ENCODE measurements at places on chromosomes 6 and 20.

- no peak for DNase-seq
Observed at GRCh38 chr20:32437391-32438074, 79.4 kb downstream of the ASXL1 start.

DNA sequence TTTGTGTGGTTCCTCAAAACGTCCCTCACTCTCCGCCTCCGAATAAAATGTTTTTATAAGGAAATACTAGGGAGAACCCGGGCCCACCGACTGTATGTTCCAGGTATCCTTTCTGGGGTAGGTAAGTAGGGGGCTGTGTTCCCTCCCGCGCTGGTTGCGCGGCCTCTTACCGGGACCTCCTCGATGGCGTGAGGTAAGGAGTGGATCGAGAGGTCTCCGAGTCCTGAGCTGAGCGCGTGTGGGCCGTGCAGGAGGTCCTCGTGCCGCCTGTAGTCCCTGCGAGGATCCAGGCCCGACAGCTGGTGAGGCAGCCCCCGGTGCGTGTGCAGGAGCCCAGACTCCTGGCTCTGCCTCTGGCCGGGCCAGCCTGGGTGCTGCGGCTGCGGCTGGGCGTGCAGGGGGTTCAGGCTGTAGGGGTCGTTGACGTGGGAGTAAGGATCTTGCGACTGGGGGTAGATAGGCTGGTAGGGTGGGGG, 5.1 kb downstream of the TFAP2A start:
- DNase-seq = no peak

DNA sequence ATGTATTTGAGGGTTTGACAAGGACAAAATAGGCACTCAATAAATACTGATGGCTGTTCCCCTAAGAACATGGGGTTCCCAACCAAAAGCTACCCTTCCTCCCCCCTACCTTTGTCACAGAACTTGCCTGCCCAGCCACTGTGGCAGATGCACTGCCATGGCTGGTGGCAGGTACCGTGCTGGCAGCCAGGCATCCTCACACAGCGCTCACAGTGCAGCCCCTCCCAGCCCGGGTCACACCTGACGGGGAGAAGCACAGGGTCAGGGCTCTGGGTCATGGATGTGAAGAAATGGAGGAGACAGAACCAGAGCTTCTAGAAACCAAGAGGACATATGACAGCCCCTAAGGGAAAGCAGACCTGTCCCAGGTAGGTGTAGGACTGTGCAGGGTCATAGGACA, 2.5 kb downstream of the DLK2 start:
- no peak for DNase-seq

DNA sequence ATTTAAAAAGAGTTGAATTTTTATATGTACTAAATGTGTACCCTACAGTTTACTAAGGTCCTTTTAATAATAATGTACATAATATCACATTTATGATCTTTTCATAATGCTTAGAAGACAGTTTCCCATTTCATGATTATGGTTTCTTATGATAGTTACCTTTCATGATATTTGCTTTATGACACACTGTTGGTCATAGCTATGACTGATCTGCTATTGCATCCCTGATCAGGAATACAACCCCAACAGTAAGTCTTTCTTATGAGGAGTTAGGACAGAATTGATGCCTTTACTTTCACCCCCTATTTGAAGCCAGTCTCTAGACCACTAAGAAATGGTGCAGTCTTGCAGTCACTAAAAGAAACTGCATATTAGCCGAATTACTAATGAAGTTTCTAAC, 31.0 kb downstream of the LCA5 start:
- no peak for DNase-seq

- no peak for DNase-seq
Observed at GRCh38 chr6:136989571-136990241, 55.1 kb downstream of the IL20RA start.

GRCh38 chr6:124203812-124204167, 400.1 kb downstream of the NKAIN2 start:
- no peak for DNase-seq

DNA sequence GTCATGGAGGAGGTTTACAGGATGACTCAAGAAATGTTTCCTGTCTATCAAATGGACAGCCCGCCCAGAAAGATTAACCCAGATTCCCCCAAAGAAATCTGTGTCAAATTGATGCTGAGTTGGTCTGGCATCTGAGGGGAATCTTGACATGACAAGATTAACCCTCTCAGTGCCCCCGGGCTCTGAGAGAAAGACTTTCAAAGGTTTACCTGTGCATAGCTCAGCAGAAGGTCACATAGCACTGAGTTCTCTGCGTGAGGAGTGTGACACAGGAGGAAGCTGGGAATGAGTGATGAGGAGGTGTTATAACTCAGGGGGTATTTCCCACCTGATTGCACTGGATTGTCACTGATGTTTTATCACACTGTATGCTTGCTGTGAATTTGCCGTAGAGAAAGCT, 601.2 kb downstream of the DHX35 start:
- no peak for DNase-seq

GRCh38 chr20:49112596-49113274, 66.6 kb downstream of the CSE1L start:
- no peak for DNase-seq

- no peak for DNase-seq
Observed at GRCh38 chr20:60822699-60823607, 429.1 kb upstream of the CDH4 start.

DNA sequence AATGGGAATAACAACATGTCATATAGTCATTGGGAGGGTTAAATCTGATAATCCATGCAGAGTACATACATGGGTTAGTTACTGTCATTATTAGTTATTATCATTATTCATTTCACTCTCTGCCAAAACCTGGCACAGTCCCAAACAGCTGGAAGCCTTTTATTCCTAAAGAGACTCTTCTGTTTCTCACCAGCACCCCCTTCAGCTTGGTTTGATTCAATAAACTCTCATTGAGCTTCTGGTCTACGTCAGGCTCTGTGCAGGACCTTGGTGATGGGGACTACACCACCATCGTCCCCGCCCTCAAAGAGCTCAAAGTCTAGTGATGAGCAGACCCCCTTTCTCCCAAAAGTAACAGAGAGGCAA, 2.3 kb downstream of the KCNK15 start:
- no peak for DNase-seq

GRCh38 chr6:135254471-135254870, 73.4 kb downstream of the MYB start:
- no peak for DNase-seq

GRCh38 chr6:119541132-119541905, 191.8 kb upstream of the MAN1A1 start:
- DNase-seq = no peak

- no peak for DNase-seq
Observed at GRCh38 chr6:113805173-113805790, 51.9 kb upstream of the MARCKS start.

GRCh38 chr6:39681674-39682121, 43.5 kb downstream of the KIF6 start:
- DNase-seq = no peak

GRCh38 chr20:64143018-64143801, 21.0 kb upstream of the MYT1 start:
- no peak for DNase-seq

DNA sequence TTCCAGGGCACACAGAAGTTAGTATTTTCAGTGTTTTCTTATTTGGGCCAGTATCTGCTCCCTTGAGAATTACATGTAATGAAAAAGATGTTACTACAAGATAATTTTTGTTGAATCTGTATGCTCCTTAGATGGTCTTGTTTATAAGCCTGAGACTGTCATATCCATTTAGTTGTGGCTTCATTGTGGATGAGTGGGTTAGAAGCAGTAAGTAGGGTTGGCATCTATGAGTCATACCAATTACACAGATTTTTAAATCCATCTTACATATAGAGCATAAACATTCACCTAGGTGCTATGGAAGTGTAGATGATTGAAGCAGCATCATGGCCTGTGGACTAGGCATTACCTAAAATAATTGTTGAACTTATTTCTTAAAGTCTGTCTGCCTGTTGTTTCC, 13.5 kb upstream of the BAG2 start:
- DNase-seq = no peak

DNA sequence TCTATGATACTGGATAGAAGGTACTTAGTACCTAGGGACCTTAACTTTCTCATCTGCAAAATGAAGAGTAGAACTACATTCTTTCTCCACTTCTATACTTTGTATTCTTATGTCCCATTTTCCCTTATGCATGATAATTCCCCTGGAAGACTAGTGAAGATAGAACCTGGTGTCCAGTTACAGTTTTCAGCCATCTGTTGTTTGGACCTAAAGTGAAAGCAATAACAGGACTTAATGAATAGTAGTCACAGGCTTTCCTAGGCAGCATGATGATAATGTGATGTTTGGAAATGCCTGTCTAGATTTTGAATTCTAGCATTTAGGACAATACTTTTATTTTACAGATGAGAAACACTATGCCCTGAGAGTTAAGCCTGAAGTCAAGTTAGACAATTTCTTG, 153.8 kb downstream of the RIMS1 start:
- DNase-seq = no peak

DNA sequence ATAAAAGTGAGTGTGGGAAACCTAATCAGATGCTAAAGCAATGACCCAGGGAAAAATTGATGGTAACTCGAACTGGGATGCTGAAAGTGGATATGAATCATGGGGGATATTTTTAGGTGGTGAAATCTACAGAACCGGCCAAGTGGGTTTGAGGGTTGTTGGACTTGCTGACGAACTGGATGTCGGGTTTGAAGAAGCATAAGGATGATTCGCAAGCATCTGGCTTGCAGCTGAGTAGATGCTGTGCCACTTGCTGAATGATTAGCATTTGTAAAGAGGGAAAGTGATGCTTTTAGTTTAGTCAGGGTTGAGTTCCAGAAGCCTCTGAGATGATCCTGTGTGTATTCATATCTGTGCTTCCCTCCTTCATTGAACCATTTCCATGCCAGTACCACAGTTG, 54.9 kb downstream of the UBR2 start:
- DNase-seq = no peak

DNA sequence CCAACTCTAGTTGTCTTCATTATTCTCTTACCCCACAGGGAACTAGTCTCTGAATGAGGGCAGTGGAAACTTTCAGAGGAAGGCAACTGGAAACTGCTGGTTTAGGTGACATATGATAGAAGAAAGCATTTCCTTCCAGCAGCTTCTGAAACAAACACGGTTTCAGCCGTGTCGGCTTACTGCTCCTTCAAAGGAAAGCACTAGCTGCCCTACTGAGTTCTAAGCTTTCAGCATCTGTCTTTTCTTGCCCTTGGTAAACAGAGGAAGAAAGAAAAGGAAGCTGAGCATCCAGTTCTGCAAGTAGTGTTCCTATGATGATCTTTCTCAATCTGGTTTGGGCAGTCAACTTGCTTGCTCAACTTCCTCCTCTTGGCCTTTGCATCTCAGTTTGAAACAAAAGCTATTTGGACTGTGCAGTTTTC, 117.5 kb upstream of the CEP85L start:
- peak; percentile 19 for DNase-seq

DNA sequence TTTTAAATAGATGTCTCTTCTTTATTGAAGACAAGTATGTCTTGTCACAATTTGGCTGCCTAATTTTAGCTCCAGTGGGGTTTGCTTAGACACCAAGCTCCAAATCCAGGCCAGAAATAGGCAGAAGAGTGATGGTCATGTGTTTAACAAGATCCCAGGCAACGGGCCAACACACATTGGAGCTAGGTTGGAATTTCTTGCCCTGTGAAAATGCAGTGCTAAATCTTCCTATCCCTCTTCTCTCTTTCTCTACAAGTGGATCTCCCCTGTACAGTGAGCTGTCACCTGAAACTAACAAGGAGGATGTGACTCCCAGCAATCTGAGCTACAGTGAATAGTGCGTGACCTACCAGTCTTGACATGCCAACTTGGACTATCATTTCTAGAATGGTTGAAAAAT, 65.3 kb upstream of the VGLL2 start:
- DNase-seq = no peak

DNA sequence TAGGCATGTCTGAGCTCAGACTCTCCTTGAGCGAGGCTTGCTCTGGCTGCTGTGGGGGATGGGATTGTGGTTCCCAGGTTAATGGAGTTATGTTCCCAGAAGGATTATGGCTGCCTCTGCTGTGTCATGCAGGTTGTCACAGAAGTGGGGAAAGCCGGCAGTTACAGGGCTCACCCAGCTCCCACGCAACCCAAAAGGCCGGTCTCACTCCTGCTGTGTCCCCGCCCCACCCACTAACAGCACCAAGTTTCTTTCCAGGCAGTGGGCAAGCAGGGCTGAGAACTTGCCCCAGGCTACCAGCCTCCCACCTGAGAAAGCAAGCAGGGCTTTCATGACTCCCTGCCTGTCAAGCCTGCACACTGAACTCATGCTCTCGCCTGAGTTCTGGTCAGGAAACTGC, 750.5 kb downstream of the FRK start:
- no peak for DNase-seq

DNA sequence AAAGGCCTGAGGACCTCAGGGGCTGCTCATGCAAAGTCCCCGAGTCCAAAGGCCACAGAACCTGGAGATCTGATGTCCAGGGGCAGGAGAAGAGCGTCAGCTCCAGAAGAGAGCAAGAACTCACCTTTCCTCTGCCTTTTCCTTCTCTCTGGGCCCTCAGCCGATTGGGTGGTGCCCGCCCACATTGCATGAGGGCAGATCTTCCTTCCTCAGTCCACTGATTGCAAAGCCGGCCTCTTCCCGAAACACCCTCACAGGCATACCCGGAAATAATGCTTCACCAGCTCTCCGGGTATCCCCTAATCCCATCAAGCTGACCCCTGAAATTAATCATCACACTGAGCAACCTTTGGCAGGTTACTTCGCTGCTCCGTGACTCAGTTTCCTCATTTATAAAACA, 33.4 kb downstream of the SPDEF start:
- no peak for DNase-seq

DNA sequence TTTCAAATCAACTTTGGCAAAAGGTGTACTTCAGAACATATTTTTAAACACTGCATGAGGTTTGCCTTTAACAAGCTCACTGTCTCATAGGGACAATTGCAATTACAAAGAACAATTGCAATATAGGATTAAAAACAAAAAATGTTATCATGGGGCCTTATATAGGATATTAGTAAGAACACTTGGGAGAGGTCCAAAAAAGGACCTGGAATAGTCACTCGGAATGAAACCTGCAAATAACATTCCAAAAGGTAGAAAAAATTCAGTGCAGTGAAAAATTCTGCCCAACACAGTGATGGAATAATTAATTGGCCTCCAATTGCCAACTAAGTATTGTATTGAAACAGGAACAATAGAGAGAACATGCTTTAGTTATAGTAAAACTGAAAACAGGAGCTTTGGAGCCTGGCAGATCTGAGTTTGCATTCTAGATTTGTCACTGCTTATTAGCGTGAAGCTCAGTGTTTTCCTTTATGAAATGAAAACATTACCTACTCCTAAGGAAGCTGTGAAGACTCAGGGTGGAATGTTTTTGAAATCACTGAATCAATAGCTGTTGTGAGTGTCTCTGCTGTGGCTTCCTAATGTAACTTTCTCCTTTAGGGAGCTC, 172.6 kb upstream of the BMP5 start:
- no peak for DNase-seq

- no peak for DNase-seq
Observed at GRCh38 chr6:33249732-33250630, 21.7 kb downstream of the VPS52 start.

- no peak for DNase-seq
Observed at GRCh38 chr20:36856691-36857635, 19.0 kb upstream of the TLDC2 start.

All from activated CD4-positive, alpha-beta T cell treated with anti-CD3 and anti-CD28 coated beads for 4 hours (primary cell).